Activated CD8-positive, alpha-beta T cell treated with anti-CD3 and anti-CD28 coated beads for 36 hours (primary cell): ENCODE measurements at places on chromosomes 5 and 9. TPM values are rescaled to one million over a fixed set of nuclear protein-coding genes. Genes with fewer than 3 reads are reported as not detected.
A peak's percentile ranks its signal among the peaks of the same experiment; 100 is the strongest.

The CBY3 gene
- 1.2 TPM for total RNA-seq

The ZNF658 gene
- 1.6 TPM for total RNA-seq

The SYK gene
- 0.56 TPM for total RNA-seq

DNA sequence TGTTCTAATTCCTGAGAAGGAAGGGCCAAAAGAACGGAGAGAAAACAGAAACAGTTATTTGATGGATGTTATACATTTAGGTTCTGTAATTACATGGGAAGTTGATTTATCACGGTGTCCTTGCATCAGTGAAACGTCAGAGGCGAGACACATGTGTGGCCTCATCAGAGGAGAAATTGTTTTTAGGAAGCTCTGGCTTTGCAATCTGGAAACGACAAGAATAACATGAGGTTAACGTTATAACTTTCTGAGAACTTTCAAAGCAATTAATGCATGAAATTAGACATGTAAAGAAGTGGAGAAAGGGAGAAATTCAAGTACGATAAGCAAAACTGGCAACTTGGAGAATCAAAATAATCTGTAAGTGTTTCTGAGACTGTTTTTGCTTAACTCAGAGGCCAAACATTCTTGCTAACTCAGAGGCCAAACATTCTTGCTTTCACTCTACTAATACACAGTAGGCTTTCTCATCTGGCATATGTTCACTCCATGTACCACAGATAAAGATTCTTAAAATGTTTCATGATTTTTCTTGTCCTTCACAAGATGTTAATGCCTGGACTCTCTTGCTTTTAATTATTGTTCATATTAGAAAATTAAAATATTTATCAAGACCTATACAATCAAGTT is 933.0 kb downstream of the TLE4 start:
- no peak overlapping the region for H3K27ac ChIP-seq
- no peak overlapping the region for H3K4me3 ChIP-seq
- no peaks in the 10 kb centered on the region for H3K27me3 ChIP-seq

GRCh38 chr9:80842389-80842788 is 847.0 kb downstream of the TLE1 start:
- H3K36me3 ChIP-seq, result no peaks in the 10 kb centered on the region
- no peak overlapping the region for H3K27ac ChIP-seq
- no peak overlapping the region for H3K4me3 ChIP-seq
- H3K27me3 ChIP-seq, result no peaks in the 10 kb centered on the region
- no peaks in the 10 kb centered on the region for H3K4me1 ChIP-seq

DNA sequence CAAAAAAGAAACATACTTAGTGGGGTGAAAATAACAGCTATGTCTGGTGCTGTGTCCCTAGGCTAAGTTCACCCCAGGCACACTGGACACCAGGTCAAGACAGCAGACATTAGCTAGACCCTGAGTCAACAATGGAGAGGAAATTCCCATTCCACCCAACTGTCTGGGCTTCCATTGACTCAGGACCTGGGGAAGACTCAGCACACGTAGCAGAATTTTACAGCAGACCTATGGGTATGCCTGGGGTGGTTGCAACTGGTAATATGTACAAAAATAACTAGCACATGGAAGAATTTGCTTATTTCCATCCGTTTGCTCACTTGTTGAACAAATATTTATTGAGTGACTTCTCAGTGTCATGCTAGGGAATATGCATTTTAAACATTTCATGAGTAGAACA is 117.0 kb downstream of the GAS1 start:
- H3K4me3 ChIP-seq, result no peak overlapping the region
- peaks cover 7% of the 10 kb centered on the region for H3K27me3 ChIP-seq
- H3K36me3 ChIP-seq, result no peaks in the 10 kb centered on the region
- no peak for DNase-seq
- no peaks in the 10 kb centered on the region for H3K4me1 ChIP-seq

- H3K27ac ChIP-seq, result no peak overlapping the region
- no peak for DNase-seq
- no peak overlapping the region for H3K4me3 ChIP-seq
- no peaks in the 10 kb centered on the region for H3K36me3 ChIP-seq
- no peaks in the 10 kb centered on the region for H3K4me1 ChIP-seq
These were observed 441.5 kb downstream of the DNAH5 start for GRCh38 chr5:13503017-13503416.

- DNase-seq, result no peak
- H3K27ac ChIP-seq, result no peak overlapping the region
- no peaks in the 10 kb centered on the region for H3K36me3 ChIP-seq
These were observed 462.5 kb upstream of the TYRP1 start for GRCh38 chr9:12230708-12231107.

GRCh38 chr9:109098960-109099308 is 20.8 kb downstream of the TMEM245 start:
- no peak for DNase-seq
- H3K4me3 ChIP-seq, result no peak overlapping the region
- H3K27ac ChIP-seq, result peak overlapping the region; percentile 52
- H3K4me1 ChIP-seq, result peaks cover 82% of the 10 kb centered on the region
- H3K36me3 ChIP-seq, result peaks cover 48% of the 10 kb centered on the region
- no peaks in the 10 kb centered on the region for H3K27me3 ChIP-seq

DNA sequence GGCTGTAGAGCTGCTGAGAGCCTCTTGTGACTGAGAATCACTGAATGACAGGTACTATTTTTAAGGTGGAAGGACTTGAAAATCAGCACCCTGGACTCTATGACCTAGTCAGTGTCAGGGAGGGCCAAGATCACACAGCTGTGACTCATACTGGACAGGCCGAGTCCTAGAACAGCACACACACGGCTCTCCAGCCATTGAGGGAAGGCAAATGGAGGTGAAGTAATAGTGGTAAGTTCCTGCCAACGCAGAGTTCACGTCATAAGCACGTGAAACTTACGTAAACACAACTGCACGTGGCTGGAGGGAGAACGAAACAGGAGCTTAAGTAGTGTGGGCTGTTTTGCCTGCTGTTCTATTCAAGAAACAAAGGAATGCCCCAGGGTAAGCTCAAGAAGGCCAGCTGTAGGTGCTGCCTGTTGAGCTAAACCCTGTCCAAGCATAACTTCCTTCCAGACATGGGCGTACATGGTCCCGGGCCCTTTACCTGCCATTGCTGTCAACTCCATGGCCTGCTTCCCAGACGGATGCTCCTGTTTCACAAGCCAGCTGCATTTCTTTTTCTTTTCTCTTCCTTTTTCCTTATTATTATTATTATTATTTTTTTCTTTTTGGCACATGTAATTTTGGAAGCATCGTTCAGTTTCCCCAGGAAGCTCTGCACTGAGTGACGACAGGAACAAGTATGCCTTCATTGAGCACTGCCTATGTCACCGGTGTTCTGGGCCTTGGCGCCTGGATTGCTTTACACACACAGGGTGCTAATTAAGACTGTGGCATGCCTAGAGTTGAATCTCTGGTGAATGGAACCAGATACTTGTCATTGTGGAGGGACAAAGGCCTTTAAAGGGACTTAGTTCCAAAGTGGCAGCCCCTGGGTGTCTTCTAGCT is 10.2 kb upstream of the LCP2 start:
- peaks cover 4% of the 10 kb centered on the region for H3K36me3 ChIP-seq
- no peak for DNase-seq

The BARHL1 gene
- total RNA-seq, result not detected

The ANKRD20A1 gene
- total RNA-seq, result 1.2 TPM
